NCI-H1417 treated with DMSO at 0.1 percent for 48 hours (cell line): ENCODE measurements at places on chromosomes 11 and 22.

DNA sequence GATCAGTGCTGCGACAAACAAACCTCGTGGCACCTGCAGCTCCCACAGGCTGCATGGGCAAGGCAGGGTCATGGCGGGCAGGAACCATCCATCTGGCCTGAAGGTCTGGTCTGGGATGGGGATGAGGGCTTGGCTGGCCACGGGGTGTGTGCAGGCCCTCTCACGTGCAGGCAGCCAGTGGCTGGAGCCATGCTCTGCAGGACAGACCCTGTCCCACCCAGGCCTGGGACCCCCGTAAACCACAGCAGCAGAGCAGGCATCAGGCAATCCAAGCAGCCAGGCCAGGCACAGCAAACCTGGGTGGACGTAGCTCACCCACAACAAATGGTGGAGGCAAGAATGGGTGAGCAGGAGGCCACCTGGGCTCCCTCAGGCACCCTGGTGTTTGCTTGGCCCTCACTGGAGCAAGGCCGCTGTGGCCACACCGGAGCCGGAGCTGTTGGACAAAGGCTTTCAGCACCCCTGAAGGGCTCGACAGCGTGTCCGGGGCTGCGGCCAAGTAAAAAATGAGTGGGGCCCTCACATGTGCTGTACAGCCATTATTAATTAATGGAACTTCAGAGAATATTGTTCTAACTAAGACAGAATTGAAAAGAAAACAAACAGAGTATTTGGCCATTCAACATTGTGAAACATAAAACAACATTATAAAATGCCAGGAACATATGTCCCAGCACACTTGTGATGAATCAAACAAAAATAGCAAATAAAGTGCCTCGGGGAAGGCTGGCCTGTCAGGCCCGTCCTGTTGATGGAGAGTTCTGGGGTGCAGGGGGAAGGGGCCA lies 24.0 kb upstream of the GNB1L start:
- no peak for DNase-seq

DNA sequence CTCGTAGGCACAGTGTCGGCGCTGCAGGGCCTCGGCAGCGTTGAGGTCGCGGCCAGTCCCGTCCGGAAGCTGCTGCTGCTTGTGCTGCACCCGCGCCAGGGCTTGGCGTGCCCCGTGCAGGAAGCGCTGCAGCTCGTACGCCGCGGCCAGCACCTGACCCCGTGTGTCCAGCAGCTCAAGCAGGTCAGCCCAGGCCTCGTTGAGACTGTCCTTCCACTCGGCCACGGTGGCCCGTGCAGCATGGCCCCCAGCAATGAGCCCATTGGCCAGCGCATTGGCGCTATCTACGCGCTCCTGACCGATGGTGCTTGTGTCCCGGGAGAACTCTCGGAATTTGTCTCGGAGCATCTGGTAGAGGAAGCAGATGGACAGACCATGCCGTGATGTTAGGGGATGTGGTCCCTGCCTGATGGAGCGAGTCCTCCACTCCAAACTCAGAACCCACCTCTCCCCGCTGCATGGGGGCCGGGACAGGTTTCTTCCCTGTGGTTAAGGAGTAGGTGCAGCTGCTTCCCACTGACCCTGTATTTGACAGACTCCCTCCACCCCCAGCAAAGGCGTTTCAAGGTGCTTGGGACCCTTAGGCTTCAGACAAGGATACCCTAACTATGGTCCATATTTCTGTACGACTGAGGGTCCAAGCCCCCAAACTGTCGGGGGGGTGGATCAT lies 13.8 kb upstream of the RBM4B start:
- DNase-seq = no peak

- no peak for DNase-seq
These were observed 162.7 kb downstream of the MAML2 start for GRCh38 chr11:96180341-96180740.

DNA sequence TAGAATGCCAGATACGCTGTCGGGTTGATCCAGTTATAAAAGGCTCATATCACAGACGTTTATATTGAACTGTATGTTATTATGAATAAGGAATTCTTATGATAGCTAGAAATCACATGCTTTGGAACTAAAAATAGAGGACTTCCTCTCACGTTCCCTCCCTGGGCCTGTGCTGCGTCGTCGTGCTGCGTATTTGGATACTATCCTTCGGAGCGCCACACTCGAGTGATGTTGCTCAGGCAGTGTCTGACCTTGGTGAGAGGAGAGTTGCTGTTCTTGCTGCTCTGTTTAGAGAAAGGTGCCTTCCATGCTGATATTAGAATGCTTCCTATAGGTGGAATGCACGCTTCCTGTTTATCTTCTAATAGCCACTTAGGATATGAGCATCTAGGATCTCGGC lies 20.2 kb upstream of the ST14 start:
- DNase-seq = no peak

GRCh38 chr11:14027525-14027924 lies 65.0 kb downstream of the SPON1 start:
- no peak for DNase-seq

DNA sequence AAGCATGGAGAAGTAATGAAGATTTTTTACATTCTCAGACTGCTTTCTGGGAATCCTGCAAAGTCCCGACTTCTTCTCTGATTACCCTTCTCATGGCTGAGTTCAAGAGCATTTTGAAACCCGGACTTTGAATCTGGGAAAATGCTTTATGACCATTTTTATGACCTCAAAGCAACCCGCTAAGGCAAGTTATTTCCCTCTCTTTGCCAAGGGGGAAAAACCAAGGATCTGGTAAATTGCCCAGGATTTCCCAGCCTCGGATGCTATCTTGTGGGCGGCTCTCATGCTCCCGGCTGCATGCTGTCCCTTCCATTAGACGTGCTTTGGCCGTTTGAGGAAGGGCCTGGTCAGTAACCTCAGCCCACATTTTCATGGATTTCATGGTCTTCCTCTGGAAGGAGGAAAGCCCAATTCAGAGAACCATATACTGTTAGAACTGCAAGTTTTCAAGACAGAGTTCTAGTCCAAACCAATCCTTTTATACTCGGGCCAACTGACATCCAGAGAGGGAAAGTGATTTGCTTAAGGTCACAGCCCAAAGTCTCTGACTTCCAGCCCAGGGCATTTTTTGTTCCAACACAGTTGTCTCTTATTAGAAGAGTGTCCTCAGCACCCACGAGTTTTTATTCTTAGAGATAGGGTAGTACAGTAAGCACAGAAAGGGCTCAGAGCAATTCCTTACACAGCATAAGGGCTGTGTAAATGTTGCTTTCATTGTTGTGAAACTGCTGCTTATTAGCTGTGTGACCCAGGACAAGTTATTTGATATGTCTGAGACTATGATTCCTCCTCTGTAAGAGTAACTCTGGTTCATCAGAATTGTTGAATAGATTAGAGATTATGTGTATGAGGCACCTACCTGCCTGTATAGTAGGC lies 77.4 kb downstream of the NAV2 start:
- DNase-seq = no peak

DNA sequence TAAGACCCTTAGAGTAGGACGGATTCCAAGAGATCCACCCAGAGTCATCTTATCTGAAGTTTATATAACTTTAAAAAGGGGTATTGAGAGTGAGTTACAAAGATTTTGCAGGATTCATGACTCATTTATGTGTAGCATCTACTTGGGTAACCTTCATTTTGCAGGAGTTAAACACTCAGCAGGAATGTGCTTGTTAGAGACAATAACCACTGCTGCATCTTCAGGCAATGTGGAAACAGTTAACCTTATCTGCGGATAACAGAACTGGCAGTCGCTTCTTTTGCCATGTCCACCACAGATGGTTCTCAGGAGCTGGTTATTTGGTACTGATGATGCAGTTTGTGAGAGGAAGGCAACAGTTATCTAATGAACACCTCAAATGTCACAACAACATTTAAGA lies 417.9 kb upstream of the DDI1 start:
- DNase-seq = no peak

- DNase-seq = no peak
These were observed 457.5 kb upstream of the CCDC179 start for GRCh38 chr11:23317816-23318215.

DNA sequence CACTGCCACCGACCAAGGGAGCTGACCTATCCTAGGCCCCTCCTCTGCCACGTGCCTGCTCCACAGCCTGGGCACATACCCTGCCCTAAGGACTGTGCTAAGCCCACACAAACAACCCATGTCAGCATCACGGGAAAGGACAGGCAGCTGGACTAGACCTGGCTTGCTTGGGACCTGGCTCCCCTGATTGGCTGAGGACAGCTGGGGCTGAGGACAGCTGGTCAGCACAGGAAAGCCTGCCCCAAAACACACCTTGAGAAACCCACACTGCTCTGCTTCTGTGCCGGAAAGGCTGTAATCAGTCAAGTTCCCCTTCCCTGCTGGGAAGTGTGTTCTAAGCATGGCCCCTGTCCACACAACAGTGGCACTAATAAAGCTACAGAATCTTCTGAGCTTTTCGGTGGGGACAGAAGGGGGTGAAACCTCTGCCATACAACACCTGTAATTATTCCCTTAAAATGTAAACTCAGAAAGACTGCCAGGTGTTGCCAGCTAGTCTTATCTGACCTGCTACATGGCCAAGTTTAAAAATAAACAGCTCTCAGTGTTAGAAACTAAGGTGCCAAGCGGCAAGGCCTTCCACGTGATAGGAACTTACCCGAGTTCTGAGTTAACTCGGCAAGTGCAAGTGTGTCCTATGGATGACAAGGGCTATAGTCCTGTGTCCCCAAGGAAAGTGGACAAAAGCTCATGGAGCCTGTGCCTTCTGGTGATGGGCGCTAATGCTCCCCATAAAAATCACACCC lies 35.7 kb upstream of the ARFGAP3 start:
- no peak for DNase-seq

DNA sequence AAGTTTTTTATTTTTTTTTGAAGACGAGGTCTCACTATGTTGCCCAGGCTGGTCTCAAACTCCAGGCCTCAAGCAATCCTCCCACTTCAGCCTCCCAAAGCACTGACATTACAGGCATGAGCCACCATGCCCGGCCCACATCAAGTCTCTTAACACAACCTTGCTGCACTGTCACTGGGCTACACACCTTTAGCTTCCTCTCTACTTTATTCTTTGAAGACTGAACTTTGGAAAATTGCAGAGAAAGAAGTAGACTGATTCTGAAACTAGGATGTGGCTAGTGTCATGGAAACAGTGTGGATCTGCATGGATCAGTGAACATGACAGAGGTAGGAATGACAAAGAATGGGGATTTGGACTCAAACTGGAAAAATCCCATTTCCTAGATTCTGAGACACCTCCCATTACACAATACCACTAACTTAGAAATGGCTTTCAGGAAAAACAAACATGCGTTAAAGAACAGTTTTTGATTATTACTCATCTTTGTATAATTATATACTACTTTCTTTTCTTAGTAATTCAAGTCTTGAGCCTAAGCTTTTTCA lies 99.6 kb upstream of the SPON1 start:
- DNase-seq = no peak

GRCh38 chr11:126281666-126282175 lies 1.2 kb upstream of the TIRAP start:
- DNase-seq = no peak

DNA sequence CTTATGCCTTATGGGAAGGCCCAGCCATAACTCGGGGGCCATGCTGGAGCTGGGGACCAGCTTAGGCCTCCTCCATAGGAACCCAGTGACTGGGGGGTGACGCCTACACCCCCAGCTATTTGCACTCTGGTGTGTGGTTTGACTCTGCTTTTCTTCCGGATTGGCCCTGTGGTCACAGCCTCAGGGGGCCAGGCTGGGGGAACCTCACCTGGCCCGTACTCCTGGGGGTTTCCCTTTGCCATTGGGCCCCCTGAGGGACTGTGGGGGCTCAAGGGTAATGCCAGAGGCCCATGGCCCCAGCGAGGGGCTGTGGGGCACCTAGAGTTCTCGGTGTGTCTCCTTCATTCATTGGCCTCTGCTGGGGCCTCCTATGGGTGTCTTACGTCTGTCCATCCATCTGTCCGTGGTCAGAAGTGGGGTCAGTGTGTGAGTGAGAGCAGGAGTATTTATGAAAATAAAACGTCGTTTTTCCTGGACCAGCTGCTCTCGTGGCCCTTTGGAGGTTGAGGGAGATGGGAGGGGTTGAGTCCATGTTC lies 6.3 kb upstream of the SH3BP1 start:
- DNase-seq = no peak

DNA sequence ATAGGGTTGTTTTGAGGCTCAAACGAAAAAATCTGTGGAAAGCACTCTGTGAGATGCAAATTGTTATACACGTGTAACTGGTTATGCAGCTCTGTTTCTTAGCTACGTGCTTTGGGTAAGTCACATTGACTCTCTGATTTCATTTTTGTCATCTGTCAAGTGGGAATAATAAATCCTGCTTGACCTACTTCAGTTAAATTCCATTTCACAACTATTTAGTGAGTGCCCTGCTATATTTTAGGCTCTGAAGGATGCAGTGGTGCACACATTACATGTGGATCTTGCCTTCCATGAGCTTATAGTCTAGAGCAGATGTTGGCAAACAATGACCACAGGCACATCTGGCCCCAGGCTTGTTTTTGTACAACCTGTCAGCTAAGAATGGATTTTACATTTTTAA lies 133.6 kb upstream of the PLET1 start:
- DNase-seq = no peak

GRCh38 chr11:103602840-103603239 lies 433.6 kb upstream of the DDI1 start:
- no peak for DNase-seq

DNA sequence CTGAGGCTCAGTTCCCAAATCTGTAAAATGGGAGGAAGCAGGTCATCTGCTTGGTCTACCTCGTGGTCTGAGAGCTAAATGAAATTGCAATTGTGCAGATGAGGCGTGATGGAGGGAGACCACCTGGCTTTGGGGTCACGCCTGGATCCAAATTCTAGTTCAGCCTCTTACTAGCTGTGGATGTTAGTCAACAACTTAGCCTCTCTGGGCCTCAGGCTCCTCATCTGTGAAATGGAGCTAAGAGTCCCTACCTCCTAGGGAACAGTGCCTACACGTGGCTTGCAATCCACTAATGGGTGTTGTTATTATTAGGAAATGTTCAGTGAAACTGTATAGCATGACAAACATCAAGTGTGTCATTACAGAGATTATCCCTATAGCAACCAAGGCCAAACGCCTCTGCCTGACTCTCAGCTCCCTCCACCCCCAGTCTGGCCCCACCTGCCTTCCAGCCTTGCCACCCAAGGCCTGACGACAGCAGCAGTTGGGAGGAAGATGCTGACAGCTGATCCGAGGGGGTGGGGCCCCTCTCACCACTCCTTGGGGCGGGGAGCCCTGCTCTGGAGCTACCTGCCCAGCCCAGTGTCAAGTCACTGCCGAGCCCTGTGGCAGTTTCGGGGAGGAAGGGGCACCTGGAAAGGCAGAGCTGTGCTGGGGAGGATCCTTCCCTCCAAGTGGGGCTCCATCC lies 1.7 kb upstream of the RHOD start:
- DNase-seq = peak; percentile 78

GRCh38 chr11:2783536-2784082 lies 83.8 kb upstream of the KCNQ1OT1 start:
- no peak for DNase-seq

GRCh38 chr11:47523490-47524225 lies 29.3 kb downstream of the CELF1 start:
- no peak for DNase-seq

- DNase-seq = no peak
These were observed 11.0 kb upstream of the EHF start for GRCh38 chr11:34609850-34610249.

DNA sequence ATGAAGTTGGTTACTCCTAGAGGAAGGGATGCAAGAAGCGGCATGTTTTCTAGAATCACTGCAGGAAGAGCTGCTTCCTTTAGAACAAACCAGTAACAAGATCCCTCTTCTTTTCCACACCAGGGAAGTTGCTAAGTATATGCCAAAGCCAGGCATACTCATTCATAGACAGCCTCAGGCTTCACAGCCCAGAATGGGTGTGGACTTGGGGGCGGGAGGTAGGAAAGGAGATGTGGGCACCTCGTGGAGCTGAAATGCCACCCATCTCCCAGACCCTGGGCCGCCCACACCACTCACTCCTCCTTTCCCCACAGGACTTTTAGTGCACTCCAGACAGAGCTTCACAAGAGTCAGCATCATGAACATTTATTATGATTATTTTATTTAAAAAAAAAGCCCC lies 16.0 kb upstream of the TMEM121B start:
- no peak for DNase-seq
